ENCODE measurements at places on chromosomes 1 and 21.

- DNase-seq = peak; percentile 85
These were observed 12.2 kb downstream of the CITED4 start for GRCh38 chr1:40849801-40850592.

DNA sequence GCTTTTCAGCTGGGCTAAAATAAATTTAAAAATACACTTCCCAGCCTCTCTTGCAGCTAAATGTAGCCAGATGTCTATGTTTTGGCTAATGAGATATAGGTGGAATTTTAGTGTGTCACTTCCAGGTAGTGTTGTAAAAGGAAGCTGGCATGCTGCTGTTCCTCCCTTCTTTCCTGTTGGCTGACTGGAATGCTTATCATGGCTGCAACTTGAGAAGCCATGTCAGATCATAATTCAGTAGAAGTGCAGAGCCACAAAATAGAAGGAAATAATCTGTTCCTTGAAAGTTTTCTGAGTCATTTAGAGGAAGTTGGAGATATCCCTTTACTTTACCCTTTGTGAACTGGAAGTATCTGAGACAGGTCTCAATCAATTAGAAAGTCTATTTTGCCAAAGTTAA is 10.9 kb upstream of the RBM15 start:
- DNase-seq = no peak

GRCh38 chr1:68229650-68230483 is 2.5 kb downstream of the WLS start:
- no peak for DNase-seq

DNA sequence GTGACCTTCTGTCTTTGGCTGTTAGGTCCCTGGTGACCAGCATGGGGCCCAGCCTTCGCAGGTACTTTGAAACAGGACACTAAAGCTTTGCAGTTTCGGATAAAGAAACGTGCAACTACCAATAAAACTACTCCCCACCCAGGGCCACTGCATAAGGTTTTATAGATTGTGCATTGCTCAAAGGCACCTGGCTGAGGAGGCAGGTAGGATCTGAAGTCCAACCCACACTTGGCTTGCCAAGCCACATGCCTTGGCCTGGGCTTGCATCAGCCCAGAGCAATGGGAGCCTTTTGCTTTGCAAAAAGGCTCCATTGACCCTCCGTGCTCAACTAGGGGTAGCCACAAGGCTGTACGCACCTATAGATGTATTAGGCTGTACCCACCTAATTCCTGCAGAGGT is 84.4 kb upstream of the SYT6 start:
- no peak for DNase-seq

DNA sequence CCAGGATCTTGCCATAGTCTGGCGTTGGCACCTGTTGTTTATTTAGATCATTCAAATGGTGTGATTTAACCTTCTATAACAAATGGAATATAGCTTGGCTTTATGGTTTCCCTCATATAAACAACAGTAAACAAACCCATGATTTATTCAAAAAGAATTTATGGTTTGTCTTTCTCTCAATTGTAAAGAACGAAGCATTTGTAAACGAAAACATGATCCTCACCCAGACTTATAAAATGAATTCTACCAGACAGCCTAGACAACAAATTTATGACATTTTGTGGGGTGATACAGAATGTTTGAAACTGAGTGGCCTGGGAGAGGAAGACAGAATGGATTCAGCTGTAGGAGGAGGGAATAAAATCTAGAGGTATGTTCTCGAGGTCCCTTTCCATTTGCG is 66.1 kb upstream of the PTGFR start:
- no peak for DNase-seq

- no peak for DNase-seq
These were observed 45.6 kb upstream of the CLIC4 start for GRCh38 chr1:24699628-24700027.

GRCh38 chr1:89763649-89763986 is 57.2 kb upstream of the LRRC8D start:
- DNase-seq = no peak

- DNase-seq = no peak
These were observed 4.5 kb upstream of the PLCH2 start for GRCh38 chr1:2471587-2472001.
